ENCODE measurements at places on chromosomes 4 and X.

- no peak for DNase-seq
Measured at GRCh38 chr4:83093060-83093640, 21.4 kb downstream of the PLAC8 start.

DNA sequence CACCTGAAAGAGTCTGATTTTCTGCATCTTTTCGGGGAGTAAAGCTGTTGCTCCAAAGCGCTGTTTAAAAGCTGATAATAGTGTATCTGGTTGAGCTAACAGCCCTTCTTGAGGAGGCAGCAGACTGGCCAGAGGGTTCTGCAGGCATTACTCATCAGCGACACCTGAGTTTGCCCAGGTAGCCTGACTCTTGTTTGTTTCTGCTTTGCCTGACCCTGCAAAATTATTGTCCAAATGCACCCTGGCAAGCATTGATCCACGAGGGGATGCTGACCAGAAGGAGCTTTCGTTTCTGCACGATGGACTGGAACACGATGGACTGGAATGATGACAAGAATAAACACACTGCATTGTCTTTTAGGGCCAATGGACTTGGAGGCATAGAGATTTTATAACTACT is 6.2 kb downstream of the CD99 start:
- no peak for DNase-seq

DNA sequence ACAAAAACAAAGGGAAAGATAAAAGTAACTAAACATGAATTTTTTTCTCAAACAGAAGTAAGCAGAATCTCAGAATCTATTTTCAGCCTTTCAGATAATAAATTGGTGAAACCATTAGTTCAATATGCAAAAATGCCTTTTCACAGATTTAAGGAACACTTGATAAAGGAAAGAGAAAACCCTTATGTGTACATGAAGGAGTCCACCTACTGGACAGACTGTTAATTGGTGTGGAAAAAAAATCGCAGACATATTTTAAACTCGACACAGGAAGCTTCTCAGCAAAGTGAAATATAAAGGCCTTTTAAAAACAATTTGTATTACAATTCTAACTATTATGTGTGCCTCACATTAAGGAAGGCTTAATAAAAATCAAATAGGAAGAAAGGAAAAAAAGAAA is 22.3 kb downstream of the COX7B2 start:
- DNase-seq = no peak

DNA sequence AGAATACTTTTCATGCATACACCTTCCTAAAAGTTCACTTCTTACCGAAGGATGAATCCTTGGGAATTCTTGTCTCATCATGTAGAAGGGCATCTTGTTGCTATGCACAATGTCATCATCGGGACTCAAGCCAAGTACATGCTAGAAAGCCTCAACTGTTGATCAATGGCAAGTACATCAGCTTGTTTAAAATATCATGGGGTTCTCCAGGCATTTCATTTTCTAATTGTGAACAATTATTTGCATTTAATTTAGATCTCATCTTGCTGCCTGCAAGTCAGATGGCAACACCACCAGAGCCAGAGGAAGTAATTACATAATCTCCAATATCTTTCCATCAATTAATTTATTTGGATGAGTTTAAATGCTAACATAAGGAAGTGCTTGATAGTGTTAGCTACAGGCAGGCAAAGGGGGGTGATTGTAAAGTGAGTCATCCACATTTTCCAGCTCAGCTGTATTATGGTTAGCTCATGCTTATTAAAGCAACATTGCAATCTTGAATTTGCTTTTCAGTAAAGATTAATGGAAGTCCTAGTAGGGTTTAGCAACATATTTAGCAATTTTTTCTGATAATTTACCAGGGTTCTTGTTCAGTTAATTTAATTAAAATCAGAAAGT is 356.5 kb downstream of the CBLL2 start:
- no peak for DNase-seq

DNA sequence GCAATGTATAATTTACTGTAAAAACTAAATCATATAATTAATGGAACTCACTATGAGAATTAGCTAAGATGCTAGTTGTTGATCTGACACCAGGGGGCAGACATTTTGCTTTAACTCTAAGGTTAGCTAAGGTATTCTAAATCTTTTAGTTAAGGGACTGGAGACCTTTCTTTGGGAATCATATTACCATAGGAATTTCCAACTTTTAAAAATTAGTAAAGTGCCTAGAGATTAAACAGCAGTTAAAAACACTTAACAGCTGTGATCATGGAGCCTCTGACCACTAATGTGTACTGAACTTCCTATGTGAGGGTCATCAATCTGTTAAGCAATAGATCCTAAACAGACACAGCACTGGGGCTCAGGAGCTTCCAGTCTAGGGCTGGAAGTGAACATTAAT is 226.6 kb downstream of the NSUN7 start:
- no peak for DNase-seq

DNA sequence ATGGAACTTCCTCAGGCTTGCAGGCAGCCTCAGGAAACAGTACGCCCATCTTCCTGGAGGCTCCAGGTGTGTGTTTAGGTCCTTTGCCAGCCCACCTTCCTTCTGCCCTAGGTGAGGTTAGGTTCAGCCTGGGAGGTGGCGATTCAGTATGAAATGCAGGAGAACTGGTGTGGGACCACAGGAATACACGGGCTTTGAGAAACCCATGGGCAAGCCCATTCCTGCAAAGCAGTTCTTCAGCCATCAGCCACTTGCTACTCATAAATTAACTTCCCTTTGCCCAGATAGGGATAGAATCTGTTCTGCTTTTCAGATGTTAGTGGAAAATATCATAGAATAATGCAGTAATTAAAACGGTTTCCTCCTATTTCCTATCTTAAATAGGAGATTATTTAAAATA is 32.2 kb downstream of the TBC1D14 start:
- DNase-seq = no peak

GRCh38 chr4:7609316-7609715 is 174.6 kb upstream of the PSAPL1 start:
- no peak for DNase-seq

DNA sequence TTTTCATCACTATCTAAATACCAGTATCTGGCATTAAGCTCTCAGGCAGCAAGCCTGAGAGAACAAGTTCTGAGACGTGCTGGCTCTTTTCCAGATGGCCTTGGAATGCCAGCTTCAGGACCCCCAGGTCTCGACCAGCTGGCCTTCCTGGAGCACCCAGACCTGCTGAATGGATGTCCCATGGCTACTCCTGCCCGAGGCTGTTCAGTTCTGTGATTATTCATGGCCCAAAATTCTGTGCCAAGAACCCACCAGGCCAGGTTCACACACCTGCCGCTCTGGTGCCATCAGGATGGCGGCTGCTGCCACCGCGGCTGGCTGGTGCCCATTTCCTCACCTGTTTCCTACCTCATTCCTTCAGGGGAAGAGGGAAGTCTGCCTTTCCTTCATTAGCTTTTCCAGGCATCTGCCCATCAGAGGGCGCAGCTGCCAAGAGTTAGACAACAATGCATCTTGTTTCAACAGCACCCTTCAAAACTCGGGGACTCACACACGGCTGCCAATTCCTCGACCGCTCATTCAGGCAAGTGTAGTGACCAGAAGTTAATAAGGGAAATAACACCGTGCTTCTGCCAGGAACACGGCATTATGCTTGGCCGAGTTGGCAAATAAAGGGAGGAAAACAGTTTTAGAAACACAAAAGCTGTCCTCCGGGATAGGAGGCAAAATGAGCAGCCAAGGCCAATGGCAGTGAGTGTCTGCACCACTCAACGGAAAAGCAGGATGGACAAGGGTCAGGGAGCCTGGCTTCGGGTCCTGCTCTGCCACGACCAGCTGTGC is 173.8 kb downstream of the NSUN7 start:
- no peak for DNase-seq

DNA sequence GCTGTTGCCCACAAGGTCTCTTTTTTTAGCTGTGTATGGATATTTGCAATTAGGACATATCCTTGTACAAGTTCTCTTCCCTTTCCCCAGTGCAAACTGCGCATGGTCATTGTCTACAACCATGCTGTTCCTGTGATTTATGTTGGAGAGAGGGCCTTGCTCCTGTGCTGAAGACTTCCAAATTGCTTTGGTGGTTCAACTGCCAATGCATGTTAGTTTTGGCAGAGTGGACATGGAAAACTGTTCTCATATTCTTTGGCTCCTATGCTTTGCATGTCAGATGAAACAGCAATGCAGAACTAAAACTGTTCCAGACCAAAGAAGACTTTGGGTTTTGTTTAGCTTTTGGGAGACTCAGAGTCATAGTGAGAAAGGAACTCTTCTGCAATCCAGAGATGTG is 148.8 kb upstream of the EDNRA start:
- no peak for DNase-seq

DNA sequence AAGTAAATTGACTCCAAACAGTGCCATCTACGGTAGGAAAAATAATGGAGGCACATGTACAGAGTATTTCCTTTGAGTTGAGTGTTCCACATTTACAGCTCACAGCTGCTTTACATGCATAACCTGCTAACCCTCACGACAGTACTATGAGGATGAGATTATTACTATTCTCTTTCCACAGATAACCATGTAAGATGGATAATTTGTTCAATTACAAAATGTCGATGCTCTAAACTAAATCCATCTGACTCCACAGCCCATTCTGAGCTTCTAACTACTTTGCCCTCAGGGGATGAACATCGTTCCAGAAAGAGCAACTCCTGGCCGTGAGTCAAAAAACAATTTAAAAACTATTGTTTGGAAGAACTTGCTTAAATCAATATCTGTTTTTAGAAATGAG is 330.4 kb upstream of the NWD2 start:
- DNase-seq = no peak

DNA sequence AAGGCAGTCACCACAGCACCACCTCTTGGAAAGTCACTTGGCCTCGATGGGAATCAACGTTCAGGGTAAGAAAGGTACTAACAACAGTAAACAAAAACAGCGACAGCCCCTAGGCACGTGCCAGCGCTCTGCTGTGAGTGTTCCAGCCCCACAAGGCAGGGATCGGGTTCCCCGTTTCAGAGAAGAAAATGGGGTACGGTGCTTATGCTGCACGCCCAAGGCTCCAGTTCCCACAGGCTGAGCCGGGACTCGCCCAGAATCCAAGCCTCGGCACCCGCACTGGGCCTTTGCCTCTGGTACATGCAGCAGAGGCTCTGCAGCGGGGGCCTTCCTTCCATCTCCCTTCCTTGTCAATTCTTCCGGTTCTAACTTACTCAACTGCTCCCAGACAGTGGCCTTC is 37.3 kb downstream of the WDR1 start:
- DNase-seq = no peak

DNA sequence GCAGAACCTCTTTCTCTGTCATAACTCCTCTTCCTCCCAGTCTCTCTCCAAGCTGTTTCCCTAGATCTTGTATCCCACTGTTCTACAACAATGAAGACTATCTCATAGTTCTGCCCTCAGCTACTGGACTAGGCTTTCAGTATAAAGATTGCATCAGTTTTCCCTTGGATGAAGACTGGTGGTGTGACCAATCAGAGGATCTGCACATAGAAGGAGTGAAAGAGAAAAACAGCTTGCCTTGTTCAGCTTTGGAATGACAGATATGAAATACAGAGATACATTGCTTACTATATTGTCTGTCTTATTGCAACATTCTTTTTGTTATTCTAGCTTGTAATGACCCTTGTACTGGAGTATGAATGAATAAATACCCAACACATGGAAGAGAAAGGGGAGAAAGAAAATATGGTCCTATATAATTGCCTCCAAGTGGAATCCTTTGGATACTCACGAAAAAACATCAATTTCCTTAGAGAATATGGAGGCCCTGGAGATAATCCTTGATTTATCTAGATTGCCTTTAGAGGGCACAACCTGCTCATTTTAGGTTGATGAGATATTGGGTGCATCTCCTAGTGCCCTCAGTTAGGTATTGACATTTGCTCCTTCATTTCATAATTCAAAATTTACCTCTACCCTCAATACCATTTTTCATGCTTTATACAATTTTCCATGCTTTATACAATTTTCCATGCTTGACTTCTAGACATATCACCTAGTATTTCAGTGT is 395.8 kb downstream of the NAF1 start:
- no peak for DNase-seq

DNA sequence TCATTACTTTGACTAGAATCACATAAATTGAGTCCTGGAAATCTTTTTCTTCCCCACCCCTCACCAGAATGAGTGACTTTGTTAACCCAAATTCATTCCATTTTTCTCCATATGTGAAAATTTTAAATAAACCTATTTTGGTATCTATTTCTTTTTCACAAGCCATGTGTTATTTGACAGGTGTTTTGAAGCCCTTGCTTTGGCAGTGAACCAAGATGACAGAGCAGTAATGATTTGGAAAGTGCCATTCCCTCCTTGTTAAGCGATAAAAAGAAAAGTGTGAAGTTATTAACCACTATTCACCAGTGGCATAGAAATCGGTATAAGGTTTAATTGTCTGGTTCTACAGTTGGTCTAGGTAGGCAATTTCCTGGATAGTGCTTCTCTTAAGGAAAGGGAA is 66.1 kb downstream of the POLA1 start:
- no peak for DNase-seq

DNA sequence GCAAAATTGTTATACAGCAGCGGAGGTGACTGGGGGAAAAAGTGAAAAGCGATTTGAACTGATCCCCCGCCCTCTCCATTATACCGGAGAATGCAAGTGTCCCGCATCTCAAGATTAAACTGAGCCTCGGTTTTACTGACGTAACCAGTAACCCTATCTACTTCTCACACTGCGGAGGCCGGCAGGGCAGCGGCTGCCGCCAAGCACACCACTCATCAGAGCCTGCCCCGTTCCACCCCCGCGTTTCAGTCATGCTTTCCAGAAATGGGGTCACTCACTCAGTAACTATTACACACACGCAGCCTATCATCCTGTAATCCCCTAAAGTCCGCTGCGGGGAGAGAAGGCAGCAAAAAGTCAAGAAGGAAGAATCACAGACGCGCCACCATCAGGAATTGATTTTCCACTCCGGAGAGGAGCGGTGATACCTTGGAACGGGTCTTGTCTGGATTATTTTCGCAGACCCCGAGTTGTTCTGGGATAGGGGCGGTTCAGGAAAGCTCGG is 1.4 kb downstream of the RPS6KA3 start:
- no peak for DNase-seq

- no peak for DNase-seq
Measured at GRCh38 chr4:184471881-184472613, 2.3 kb downstream of the IRF2 start.

- no peak for DNase-seq
Measured at GRCh38 chr4:109444182-109444844, 10.7 kb downstream of the SEC24B start.

DNA sequence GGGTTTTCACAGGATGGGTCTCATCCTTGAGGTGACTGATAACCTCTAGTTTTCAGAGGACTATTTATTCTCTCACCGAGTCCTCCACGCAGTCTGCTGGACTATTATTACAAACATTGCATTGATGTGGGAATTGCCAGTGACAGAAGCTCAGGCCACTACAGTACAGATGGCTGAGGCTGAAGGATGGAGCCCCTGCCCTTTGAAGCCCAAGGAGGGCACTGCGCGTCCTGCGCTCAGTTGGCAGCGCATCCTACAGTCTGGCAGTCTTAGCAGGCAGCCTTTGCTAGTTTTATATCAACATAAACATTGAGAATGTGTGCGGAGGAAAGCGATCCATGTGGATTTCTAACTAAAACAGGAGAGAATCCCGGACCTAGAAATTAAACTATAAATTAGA is 1.5 kb upstream of the RELL1 start:
- no peak for DNase-seq

GRCh38 chr4:48780865-48781214 is 761 bp upstream of the FRYL start:
- no peak for DNase-seq

- no peak for DNase-seq
Measured at GRCh38 chrX:98065151-98065550, 1181.4 kb downstream of the RPA4 start.

- DNase-seq = no peak
Measured at GRCh38 chr4:115537387-115537786, 424.0 kb upstream of the NDST4 start.

GRCh38 chr4:151921386-151921785 is 160.6 kb upstream of the GATB start:
- no peak for DNase-seq

Measured in GM12891 (cell line).